ENCODE measurements at places on chromosomes 5 and 9.

DNA sequence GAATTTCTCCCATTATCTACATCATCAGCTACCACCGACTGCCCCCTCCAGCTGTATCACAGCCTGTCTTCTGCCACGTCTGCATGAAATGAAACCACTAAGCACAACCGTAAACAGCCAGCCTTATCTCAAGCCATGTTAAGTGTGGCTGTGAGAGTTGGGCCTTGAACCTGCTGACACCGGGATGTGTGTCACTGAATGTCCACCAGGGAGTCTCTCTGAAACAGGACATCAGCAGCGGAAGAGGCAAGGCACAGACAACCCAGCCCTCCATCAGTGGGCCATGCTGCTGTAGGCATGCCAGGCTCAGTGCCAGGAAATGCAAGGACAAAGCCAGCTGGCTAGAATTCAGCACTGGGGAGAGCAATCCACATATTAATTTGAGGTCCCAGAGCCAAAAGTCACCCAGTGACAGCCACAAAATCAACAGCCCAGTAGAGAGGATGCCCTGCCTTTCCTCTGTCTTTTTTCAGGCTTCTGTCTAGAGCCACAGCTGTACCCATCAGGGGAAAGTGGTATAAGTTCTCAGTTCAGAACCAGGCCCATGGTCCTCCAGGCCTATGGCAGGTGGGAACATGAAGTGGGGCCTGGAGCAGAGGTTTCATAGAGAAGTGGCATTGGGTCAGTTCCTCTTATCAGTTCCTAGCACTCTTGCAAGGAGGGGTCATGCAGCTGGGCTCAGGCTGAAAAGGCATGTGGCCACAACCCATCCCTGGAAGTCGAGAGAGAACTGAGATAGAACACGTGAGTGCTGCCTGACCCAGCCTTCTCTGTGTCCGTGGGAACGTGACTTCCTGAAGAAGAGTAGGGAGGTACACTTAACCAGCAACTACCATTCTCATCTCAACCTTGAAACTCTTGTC, 199.4 kb downstream of the ESM1 start:
- no peak for DNase-seq

DNA sequence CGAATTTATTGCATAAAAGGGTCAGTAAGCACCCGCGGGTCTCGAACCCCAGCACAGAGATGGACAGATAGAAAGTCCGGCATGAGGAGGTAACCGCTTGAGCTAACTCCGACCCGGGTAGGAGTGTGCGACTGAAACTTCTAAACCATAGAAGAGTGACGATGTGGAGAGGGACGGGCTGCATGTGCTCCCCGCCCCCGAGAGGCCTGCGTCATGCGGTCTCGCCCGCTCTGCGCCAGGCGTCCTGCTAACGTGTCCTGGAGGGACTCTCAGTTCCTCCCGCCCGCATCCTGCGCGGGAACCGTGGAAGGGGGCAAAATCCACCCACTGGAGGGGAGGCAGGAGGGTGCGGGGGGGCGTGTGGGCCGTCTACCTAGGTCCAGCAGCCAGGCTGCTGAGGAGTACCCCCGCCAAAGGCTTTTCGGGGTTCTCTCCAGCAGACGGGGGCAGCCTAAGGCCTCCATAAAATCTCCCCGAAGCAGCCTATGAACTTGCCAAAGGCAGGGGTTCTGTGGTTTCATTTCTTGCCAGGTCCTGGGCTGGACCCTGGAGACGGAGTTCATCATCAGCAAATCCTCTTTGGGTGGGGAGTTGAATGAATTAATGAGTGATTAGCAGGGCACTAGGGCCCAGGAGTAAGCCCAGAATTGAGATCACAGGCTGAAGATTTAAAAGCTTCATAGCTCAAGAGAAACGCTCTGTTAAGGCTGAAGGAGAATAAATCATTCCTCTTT, 51.9 kb downstream of the TGFBI start:
- DNase-seq: no peak

DNA sequence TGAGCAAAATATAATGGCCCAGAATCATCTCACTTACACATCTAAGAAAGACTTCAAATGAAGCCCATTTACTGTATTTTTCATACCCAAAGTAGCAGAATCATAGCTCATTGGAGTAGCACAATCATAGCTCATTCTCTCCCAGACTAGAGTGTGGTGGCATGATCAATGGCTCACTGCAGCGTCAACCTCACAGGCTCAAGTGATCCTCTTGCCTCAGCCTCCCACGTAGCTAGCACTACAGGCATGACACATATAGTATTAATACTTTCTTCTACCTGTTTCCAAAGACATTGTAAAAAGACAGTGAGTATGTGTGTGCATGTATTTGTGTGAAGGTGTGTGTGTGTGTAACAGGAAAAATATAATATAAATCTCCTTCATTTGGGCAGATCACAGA, 1247.9 kb upstream of the ACO1 start:
- no peak for DNase-seq

- no peak for DNase-seq
Observed at GRCh38 chr9:99181621-99182020, 40.1 kb downstream of the ALG2 start.

GRCh38 chr5:66223637-66224036, 79.5 kb downstream of the SREK1 start:
- DNase-seq: no peak

GRCh38 chr5:110514030-110514429, 212.4 kb downstream of the TMEM232 start:
- DNase-seq: no peak

- no peak for DNase-seq
Observed at GRCh38 chr5:163269624-163270023, 167.8 kb upstream of the CCNG1 start.

- no peak for DNase-seq
Observed at GRCh38 chr9:89536145-89536574, 38.2 kb upstream of the SEMA4D start.
